ENCODE measurements at places on chromosomes 11 and 22.

- H3K36me3 ChIP-seq = no peaks in the 10 kb centered on the region
- H3K27me3 ChIP-seq = no peaks in the 10 kb centered on the region
- peaks cover 2% of the 10 kb centered on the region for H3K4me1 ChIP-seq
- no peak overlapping the region for H3K27ac ChIP-seq
- DNase-seq = no peak
These were observed 613.5 kb upstream of the CCDC179 start for GRCh38 chr11:23473782-23474181.

GRCh38 chr11:66101066-66101464 lies 31.0 kb downstream of the PACS1 start:
- H3K4me3 ChIP-seq = no peak overlapping the region
- no peak overlapping the region for H3K27ac ChIP-seq
- H3K36me3 ChIP-seq = no peaks in the 10 kb centered on the region
- H3K27me3 ChIP-seq = no peaks in the 10 kb centered on the region
- peaks cover 5% of the 10 kb centered on the region for H3K4me1 ChIP-seq

GRCh38 chr11:24295360-24295759 lies 201.5 kb upstream of the LUZP2 start:
- H3K36me3 ChIP-seq = no peaks in the 10 kb centered on the region
- no peaks in the 10 kb centered on the region for H3K27me3 ChIP-seq
- H3K4me3 ChIP-seq = no peak overlapping the region
- no peaks in the 10 kb centered on the region for H3K4me1 ChIP-seq
- H3K27ac ChIP-seq = no peak overlapping the region

- H3K4me1 ChIP-seq = peaks cover 50% of the 10 kb centered on the region
- DNase-seq = no peak
- no peaks in the 10 kb centered on the region for H3K27me3 ChIP-seq
- H3K27ac ChIP-seq = no peak overlapping the region
These were observed 17.2 kb upstream of the TSKU start for GRCh38 chr11:76765863-76766350.

DNA sequence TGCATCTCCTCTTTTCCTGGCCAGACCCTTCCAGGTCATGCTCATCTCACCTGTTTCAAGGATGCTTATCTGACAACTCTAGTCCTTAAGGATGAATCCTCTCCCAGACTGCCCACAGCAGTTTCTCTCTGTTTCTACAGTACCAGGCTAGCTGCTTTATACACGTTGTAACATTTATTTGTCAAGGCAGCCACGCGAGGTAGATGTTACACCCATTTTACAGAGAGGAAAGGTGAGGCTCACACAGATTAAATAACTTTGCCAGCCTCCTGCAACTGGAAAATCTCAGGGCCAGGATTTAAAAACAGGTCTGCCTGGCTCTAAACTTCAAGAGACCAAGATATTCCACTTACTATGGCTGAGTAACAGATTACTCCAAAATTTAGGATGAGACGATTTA lies 45.7 kb upstream of the E2F8 start:
- H3K4me1 ChIP-seq = peaks cover 13% of the 10 kb centered on the region
- no peaks in the 10 kb centered on the region for H3K36me3 ChIP-seq
- no peak for DNase-seq
- peaks cover 5% of the 10 kb centered on the region for H3K27me3 ChIP-seq
- H3K27ac ChIP-seq = no peak overlapping the region
- H3K4me3 ChIP-seq = no peak overlapping the region

- H3K4me1 ChIP-seq = peaks cover 8% of the 10 kb centered on the region
- H3K4me3 ChIP-seq = no peak overlapping the region
- no peaks in the 10 kb centered on the region for H3K36me3 ChIP-seq
- peaks cover 2% of the 10 kb centered on the region for H3K27me3 ChIP-seq
- DNase-seq = no peak
These were observed 998.1 kb downstream of the DLG2 start for GRCh38 chr11:84628871-84629620.

DNA sequence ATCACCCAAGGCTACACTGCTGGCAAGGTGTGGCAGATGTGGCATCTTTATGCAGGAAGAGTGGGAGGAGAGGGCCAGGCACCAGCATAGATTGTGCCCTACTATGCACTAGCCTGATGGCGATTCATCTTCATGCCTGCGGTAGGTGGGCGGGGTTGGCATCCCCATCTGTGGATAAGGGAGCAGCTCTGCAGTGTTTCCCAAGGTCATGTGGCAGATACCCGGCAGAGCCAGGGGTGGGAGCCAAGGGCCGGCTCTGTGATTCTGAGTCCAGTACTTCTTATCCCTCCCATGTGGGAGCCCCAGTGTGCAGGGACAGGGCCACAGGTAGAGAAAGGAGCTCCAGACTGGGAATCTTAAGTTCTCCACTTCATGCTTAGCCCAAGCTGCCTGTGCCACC lies 20.0 kb downstream of the CD82 start:
- no peak overlapping the region for H3K4me3 ChIP-seq
- H3K4me1 ChIP-seq = peaks cover 7% of the 10 kb centered on the region
- H3K27ac ChIP-seq = no peak overlapping the region

DNA sequence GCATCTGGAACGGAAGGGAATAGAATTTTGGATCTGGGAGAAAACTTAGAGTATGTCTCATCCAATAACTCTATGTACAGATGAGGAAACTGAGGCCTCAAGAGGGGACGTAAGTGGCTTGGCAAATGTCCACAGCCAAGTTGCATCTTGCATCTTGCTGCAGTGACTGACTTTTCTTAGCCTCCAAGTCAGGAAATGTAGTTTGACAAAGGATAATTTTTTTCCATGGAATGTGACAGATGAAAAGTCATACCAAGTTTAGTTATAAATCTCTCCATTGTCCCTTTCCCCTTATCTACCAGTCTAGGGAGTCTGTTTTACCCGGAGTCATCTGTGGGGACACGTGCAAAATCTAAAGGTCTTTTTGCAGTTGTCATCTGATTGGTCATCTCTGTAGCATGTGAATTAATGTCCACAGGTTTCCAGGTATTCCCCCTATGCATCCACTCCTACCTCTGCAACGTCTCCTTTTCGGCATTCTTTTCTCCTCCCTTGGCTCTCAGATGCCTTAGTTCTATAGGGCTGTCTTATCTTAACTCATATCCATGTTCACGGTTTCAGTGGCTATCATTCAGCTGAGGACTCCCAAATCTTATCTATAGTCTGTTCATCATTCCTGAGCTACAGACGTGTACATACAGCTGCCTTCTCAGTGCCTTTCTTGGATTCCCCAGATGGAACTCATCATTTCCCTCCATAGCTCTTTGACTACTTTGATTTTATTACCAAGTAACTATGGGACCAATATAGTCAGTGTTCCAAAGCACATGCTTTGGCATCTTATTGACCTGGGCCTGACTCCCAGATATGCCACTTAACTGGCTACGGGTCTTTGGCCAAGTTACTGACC lies 139.5 kb upstream of the TIMP3 start:
- H3K27ac ChIP-seq = peak overlapping the region; percentile 60
- no peaks in the 10 kb centered on the region for H3K36me3 ChIP-seq
- DNase-seq = no peak
- H3K27me3 ChIP-seq = no peaks in the 10 kb centered on the region
- H3K4me3 ChIP-seq = no peak overlapping the region

- H3K27ac ChIP-seq = no peak overlapping the region
- no peak for DNase-seq
- H3K27me3 ChIP-seq = no peaks in the 10 kb centered on the region
- no peak overlapping the region for H3K4me3 ChIP-seq
These were observed 441.2 kb upstream of the ANO3 start for GRCh38 chr11:25890626-25891260.

DNA sequence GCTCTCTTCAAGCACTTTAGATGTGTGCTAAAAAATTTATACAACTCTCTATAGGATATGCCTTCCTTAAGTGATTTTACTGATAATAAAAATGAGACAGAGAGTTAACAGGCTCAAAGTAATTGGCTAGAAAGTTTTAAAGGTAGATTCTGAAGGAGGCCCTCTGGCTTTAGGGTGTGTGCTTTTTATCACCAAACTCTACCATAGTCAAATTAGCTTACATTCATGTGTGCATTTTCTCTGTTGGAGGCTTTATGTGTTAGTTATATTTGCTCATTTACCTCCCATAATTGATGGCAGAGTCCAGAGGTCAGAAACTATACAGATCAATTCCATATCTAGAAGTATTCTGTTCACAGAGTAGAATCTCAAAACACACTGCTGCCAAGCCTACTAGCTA lies 317.5 kb downstream of the JRKL start:
- H3K27ac ChIP-seq = no peak overlapping the region
- H3K4me3 ChIP-seq = no peak overlapping the region
- peaks cover 6% of the 10 kb centered on the region for H3K27me3 ChIP-seq
- H3K36me3 ChIP-seq = no peaks in the 10 kb centered on the region
- H3K4me1 ChIP-seq = peaks cover 22% of the 10 kb centered on the region

GRCh38 chr11:122131126-122131525 lies 15.1 kb upstream of the BLID start:
- H3K27me3 ChIP-seq = no peaks in the 10 kb centered on the region
- no peak overlapping the region for H3K4me3 ChIP-seq
- no peak for DNase-seq
- peaks cover 9% of the 10 kb centered on the region for H3K4me1 ChIP-seq

DNA sequence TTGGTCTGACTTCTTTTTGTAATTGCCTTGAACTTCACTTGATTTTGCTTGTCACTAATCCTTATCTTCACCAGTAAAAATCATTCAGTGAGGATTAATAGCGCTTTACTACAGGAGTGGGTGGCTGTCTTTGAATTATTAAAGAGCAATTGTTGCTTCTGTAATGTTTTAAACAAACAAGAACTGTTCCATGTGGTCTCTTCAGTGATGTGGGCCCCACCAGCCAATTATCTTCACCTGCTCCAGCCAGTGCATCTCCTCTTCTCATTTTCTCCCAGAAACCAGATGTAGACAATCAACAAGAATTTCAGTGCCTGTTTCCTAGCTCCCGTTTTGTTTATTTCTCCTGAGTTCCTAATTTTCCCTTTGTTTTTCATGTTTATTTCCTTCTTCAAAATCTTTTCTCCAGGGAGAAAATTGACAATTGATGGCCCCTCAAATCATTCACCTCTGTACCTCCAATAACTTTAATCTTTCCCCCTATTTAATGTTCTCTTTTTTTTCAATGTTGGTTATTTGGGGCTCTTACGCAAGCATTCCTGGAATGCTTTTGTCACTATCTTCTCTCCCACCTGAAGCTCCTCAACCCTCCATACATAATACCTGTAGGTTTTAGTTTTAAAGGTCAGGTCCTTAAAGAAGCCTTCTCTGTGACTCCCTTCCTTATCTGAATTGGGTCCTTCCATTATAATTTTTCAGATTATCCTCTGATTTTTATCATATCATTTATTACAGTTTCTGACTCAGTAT lies 115.1 kb downstream of the ARFGAP2 start:
- H3K27me3 ChIP-seq = no peaks in the 10 kb centered on the region
- H3K27ac ChIP-seq = peak overlapping the region; percentile 44
- H3K4me3 ChIP-seq = no peak overlapping the region
